Naive thymus-derived CD4-positive, alpha-beta T cell (primary cell): ENCODE measurements at places on chromosomes 4 and X. TPM values are rescaled to one million over a fixed set of nuclear protein-coding genes. Genes with fewer than 3 reads are reported as not detected.
A peak's percentile ranks its signal among the peaks of the same experiment; 100 is the strongest.

GRCh38 chr4:108831291-108831690 lies 68.4 kb upstream of the ETNPPL start:
- H3K4me1 ChIP-seq: no peaks in the 10 kb centered on the region
- H3K4me3 ChIP-seq: no peak overlapping the region
- no peaks in the 10 kb centered on the region for H3K36me3 ChIP-seq
- DNase-seq: no peak
- H3K27ac ChIP-seq: no peak overlapping the region

GRCh38 chrX:75118296-75118695 lies 37.8 kb downstream of the ABCB7 start:
- no peaks in the 10 kb centered on the region for H3K4me1 ChIP-seq
- H3K4me3 ChIP-seq: no peak overlapping the region
- no peaks in the 10 kb centered on the region for H3K27me3 ChIP-seq
- no peak overlapping the region for H3K27ac ChIP-seq
- no peaks in the 10 kb centered on the region for H3K36me3 ChIP-seq

GRCh38 chr4:26862381-26862915 lies 1.8 kb downstream of the STIM2 start:
- peak overlapping the region; percentile 77 for H3K4me3 ChIP-seq
- no peaks in the 10 kb centered on the region for H3K27me3 ChIP-seq
- H3K27ac ChIP-seq: peak overlapping the region; percentile 91
- H3K36me3 ChIP-seq: peaks cover 5% of the 10 kb centered on the region
- peaks cover 64% of the 10 kb centered on the region for H3K4me1 ChIP-seq

DNA sequence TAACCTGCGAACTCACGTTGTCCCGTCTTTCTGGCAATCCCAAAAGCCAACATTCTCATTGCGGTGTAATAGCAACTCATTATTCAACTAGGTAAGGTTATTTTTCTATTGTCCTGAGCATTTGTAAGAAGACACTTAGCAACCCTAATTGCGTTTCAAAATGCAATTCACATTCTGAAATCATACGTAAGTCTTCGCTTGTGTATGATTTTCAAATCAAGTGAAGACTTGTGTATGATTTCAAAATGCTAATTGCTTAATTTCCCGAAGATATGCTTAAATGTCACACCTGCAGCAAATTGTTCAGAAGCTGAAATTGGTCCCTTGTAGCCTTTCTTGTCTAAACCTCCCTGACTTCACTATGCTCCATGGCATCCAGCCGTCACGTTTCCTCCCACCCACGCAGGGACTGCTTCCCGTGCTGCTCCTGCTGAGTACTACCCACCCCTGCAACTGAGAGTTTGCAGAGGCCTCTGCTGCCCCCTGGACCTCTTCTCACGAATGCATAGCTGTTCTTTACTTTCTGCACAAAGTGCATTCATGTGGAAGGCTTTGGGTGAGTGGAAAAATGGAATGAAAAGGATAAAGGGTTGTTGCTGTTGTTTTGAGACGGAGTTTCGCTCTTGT lies 40.8 kb upstream of the CLDN24 start:
- no peak overlapping the region for H3K27ac ChIP-seq
- H3K4me1 ChIP-seq: no peaks in the 10 kb centered on the region
- H3K4me3 ChIP-seq: no peak overlapping the region
- no peaks in the 10 kb centered on the region for H3K36me3 ChIP-seq
- no peak for DNase-seq

- H3K4me3 ChIP-seq: no peak overlapping the region
- H3K27ac ChIP-seq: no peak overlapping the region
- H3K36me3 ChIP-seq: no peaks in the 10 kb centered on the region
Observed at GRCh38 chrX:65241059-65241721, 264.9 kb upstream of the ZC4H2 start.

DNA sequence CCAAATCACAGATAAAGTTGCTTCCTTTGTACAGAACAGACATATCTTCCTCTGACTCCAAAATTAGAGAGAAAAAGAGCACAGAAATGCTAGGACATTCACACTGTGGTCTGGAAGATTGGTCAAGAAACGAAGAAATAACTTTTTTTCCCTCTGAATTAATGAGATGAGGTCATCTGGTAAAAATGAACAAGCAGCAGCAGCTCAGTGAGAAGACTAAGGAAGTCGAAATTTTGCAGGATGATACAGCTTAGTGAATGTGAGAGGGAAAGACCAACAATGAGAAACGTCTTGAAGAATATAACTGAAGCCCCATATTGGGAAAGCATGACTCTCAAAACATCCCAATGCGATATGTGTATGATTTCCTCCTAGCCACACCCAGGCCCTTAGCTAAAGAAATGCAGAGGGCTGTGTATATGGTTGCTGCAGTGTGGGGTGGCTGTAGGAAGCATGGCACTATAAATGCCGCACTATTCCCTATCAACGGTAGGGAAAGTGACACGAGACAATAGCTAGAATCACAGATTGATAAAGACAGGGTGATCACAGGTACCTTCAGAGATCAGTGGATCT lies 208.6 kb downstream of the VEGFC start:
- H3K4me1 ChIP-seq: no peaks in the 10 kb centered on the region
- no peaks in the 10 kb centered on the region for H3K27me3 ChIP-seq
- DNase-seq: no peak
- no peak overlapping the region for H3K27ac ChIP-seq
- no peak overlapping the region for H3K4me3 ChIP-seq

The RGN gene
- total RNA-seq: not detected in 2 replicates

The ADH1B gene
- not detected for total RNA-seq

The PFKFB1 gene
- total RNA-seq: 0.98 TPM

The NAP1L3 gene
- total RNA-seq: 5.7 TPM

The TENM3 gene
- total RNA-seq: not detected
